ENCODE measurements at places on chromosomes 5 and 9.

DNA sequence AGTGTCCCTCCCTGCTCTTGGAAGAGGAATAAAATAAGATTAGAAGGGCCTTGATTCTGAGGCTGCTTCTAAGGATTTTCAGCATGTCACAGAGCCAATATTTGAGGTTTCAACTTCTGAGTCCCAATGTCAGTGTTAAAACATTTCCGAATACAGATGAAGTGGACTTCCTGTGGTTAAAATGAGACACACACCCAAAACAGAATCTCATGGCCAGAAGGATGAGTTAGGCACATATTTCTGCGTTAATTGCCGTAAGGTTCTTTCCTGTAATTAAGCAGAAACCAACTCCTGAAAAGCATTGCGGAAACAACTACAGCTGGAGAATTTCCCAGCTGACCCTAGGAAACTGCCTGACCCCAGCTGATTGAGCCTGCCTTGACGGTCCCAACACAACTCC lies 10.4 kb upstream of the ZNF354B start:
- no peak for DNase-seq

GRCh38 chr9:123642291-123643278 lies 286.6 kb downstream of the CRB2 start:
- no peak for DNase-seq

GRCh38 chr9:114033397-114034103 lies 44.5 kb downstream of the AMBP start:
- DNase-seq, result no peak

- DNase-seq, result no peak
Measured at GRCh38 chr9:18893046-18893445, 140.0 kb downstream of the SAXO1 start.

DNA sequence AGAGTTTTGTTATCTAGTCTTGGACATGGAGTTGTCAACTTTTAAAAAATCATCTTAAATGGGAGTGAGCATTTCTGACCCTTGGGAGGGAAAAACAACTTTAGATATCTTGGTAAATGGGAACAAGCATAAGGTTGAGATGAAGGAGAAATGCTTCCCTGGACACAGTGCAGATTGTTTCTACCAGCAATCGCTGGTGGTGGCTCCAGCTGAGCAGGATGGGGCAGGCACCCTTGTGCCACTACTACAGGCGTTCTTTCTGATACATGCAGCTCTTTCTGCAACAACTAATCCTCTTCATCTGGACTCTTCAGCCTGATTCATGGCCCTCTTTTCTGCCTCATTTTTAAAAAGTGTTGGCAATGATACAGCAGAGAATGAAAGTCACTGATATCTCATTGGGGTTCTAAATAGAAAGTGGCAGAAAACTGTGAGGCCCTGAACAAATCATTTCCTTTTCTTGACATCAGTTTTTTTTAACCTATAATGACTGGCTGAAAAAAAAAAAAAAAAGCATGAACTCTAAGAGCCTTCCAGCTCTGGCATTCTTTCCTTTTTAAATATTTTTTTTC lies 409.4 kb upstream of the PTGER4 start:
- DNase-seq, result no peak

GRCh38 chr9:88041447-88041846 lies 67.1 kb upstream of the CDK20 start:
- no peak for DNase-seq

DNA sequence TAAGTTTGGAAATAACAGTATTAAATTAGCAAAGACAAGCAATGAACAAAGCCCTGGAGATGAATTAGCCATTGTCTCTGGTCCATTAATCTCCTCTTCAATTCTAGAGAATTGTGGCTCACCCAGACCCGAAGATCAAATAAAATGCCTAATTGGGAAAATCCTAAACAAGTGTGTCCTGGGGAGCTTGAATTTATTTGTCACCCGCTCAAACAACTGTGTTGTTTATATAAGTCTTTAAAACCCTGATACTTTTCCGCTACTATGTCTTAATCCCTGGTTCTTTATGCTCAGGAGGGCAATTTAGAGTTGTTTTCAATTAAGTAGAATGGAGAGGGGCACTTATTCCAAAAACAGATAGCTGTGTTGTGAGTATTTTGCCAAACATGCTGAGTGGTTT lies 128.4 kb downstream of the ANXA1 start:
- DNase-seq, result no peak

GRCh38 chr9:126348911-126349550 lies 22.4 kb downstream of the MVB12B start:
- no peak for DNase-seq

DNA sequence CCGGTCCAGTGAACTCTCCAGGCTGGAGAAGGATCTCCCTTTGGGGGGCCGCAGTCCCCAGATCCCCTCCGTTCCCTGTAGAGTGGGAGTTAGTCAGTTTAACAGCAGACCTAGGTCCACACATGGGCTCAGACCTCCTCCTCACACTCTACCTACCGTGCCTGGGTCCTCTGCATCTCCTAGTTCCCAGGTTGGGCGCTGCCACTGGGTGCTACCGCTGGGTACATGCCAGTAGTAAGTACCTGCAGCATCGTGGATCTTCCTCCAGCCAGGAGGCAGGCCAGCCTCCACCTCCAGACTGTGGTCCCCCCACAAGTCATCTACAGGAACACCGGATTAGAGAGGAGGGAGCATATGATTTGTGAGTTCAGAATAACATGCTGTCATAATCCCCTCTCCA lies 802 bp downstream of the APBB3 start:
- DNase-seq, result no peak

GRCh38 chr5:859798-860296 lies 9.1 kb upstream of the ZDHHC11 start:
- no peak for DNase-seq

DNA sequence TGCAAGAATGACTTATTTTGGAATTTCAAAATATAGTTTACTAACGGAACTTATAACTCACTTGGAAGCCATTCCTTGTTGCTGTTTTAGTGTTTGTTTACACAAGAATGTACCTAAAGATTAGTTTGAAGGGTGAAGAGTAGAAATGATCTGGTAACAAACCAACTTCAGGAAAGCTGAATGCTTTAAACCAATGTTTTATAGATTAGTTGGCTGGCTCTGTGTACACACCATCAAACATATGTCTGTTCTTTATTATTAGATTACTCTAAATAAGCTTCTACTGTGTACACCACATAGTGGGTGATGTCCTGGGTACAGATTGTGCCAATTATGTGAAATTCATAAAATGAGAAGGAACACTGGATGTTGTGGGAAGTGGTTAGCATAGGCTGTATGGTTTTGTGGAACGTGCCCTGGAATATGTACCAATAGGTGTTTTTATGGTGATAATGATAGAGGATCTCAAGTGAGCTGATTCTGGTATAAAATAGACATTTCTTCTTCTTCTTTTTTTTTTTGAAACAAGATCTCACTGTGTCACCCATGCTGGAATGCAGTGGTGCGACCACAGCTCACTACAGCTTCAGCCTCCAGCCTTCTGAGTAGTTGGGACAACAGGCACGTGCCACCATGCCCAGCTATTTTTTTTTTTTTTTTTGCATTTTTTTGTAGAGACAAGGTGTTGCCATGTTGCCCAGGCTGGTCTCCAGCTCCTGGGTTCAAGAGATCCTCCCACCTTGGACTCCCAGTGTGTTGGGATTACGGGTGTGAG lies 109.3 kb upstream of the DHFR start:
- DNase-seq, result no peak

GRCh38 chr5:19577882-19578281 lies 410.1 kb downstream of the CDH18 start:
- DNase-seq, result no peak

DNA sequence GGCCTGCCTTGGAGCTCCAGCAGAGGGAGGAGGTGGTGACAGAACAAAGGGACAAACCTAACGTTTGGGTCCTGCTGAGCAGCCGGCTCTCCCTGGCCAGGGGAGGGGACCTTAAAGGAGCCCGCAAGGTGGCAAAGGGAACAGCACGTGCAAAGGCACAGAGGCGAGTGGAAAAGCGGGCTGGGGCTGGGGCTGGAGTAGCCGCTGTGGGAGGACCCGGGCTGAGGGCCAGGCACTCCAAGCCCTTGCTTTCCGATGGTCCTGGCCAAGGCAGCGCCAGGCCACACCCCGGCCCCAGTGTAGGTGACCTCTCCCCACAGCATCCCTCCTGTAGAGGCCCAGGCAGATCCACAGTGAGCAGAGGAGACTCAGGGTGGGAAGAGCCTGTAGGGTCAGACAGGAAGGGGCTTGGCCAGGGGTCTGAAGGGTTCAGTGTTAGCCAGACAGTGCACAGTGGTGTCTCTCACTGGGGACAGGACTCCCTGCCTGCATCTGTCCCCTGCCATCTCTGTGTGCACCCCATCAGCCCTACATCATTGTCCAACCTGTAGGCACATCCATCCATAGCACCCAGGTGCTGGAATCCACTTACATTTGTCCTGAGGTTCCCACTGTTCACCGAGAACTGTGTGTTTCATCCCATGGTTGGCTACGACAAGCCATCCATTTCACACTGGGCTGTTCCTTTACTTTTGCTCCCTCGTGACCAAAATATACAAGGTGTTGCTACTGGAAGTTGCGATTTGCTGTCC lies 77.0 kb downstream of the NEK6 start:
- DNase-seq, result no peak

DNA sequence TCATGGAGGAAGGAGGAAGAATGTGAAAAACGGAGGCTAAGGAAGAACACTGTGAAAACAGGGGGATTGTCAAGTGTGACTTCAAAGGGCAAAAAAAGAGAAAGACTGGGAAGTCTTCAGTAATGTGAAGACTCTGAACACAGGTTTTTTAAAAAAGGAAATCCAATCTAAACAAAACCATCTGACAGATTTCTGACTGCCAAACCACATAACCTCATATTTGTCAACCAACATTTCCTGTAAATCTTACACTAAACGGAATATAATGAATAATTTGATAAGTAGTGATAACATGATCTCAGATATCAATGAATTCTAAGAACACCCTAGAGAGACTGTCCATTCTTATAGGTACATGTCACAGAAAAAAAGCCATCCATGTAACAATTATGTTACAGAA lies 124.7 kb downstream of the FBN2 start:
- DNase-seq, result no peak

DNA sequence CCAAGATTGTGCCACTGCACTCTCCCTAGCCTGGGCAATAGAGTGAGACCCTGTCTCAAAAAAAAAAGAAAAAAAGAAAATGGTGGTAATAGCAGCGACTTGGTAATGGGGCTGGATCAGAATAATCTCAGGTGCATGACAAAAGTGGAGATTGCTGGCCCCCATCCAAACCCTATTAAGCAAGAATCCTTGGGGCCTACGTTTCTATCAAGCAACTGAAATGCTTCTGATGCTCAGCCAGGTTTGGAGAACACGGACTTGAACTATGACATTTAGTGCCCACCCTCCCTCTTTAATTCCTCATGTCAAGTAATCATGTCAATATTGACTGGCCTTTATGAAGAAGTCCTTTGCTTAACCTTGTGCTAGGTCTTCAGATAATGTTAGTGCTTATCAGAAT lies 6.6 kb downstream of the C5orf52 start:
- DNase-seq, result no peak

DNA sequence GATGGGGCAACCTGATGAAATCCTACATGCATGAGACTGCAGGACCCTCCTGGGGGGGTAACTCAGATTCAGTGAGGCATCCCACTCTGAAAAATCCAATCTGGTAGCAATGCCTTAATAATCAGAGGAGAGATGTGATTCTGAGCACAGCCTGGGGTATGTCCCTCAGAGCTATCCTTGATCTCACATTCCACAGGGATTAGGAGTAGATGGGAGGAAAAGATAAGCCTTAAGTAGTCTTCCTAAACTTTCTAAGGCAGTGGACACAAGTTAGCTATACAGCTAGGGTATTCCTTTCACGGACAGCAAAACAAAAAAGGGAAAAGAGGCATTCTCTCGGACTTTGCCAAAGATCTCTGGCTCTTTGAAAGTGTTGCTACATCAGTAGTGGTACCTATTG lies 3.9 kb upstream of the SPATA9 start:
- no peak for DNase-seq

DNA sequence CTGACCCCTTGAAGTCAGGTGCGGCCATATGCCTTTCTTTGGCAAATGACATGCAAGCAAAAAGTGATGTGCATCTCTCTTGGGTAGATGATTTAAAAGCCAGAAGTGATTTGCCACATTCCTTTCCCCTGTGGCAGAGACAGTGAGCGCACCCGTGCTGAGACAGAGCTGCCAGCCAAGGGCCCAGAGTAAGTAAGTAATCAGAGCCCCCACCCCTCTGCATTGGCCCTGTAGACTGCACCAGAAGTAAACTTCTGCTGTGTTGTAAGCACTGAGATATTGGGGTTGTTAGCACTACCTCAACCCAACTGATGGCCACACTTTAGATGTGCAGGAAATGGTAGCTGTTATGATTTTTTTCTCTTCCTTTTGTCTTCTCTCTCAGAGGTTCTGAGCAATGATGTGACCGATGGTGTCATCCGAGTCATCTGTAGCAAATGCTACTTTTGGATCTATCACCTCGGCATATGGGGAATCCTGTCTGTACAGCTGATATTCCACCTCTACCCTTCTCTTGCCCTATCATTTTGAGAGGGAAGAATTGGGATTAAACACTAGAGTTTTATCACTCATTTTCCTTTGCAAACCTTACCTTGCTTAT lies 58.0 kb downstream of the DOCK2 start:
- no peak for DNase-seq

DNA sequence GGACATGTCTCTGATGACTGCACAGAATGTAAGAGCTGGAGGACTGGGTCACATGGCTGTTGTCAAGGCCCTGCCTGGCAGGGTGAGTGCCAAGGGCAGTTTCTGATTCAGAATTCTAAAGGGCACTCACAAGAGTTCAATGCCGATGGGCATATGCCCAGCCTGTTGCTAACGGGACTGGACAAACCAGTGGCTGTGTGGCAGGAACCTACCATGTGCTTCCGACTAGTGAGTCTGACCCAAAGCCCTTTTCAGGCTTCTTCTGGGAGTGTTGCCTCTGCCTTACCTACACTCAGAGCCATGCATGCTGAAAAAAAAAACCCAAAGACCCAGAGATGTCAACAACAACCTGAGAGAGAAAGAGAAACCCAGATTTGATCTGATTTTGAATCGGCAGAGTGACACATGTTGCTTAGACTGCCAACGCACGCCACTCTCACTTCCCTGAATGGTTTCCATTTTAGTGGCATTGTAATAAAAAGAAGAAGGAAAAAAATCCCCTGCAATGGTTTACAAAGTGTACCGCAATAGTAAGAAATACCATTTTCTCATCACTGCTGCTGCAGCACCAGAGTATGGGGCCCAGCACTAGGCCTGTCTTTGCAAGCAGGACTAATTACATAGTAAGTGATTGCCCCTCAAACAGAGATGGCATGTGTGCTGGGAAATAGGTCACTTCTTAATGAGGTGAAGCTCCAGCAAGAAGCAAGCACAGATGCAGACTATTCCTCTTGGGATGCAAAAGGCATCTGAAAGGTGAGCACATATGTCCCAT lies 194.3 kb downstream of the PALM2AKAP2 start:
- DNase-seq, result no peak

DNA sequence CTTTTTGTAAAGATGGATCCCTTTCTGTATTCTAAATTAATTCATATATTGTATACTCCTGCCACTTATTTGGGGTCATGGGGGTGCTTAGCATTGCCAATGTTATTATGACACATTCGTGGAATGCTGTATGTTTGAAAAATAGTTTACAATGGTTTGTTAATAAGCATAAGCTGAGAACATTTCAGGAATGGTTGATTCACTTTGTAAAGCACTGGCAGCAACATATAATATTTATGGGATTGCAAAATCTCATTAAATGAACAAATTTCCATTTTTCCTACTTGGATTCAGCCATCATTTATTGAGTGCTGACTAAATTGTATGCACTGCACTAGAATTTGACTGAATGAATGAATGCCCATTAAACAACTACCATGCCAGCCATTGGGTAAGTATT lies 215.2 kb upstream of the KLF4 start:
- no peak for DNase-seq

Data from thoracic aorta (tissue), 2 donors.